Inflammatory macrophage treated with lipopolysaccharide for 4 hours (primary cell): ENCODE measurements at places on chromosomes 12 and 14.

- no peak for DNase-seq
Observed at GRCh38 chr14:34355584-34356263, 106.3 kb downstream of the SPTSSA start.

DNA sequence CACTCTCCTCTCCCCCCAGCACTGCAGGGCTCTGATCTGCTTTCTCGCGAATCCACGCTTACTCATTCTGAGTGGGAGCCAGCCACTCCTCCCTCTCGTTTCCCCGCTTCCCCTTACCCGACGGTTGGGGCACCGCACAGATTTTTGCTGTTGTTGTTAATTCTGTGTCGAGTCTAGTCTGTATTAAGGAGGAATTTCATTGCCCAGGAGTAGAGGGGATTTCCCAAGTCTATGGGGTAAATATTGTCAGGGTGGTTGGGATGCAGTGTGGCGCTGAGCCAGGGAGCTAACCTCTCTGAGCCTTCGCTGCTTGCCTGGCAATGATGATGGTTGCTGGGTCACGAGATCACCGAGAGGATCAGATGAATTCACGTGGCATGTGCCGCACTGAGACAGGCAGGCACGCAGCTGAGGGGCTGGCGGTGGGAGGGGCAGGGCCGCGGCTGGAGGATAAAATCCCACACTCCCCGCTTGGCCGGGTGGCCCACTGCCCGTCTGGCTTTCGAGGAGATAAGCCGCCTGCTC lies 18.5 kb downstream of the NCOR2 start:
- DNase-seq: peak; percentile 94

DNA sequence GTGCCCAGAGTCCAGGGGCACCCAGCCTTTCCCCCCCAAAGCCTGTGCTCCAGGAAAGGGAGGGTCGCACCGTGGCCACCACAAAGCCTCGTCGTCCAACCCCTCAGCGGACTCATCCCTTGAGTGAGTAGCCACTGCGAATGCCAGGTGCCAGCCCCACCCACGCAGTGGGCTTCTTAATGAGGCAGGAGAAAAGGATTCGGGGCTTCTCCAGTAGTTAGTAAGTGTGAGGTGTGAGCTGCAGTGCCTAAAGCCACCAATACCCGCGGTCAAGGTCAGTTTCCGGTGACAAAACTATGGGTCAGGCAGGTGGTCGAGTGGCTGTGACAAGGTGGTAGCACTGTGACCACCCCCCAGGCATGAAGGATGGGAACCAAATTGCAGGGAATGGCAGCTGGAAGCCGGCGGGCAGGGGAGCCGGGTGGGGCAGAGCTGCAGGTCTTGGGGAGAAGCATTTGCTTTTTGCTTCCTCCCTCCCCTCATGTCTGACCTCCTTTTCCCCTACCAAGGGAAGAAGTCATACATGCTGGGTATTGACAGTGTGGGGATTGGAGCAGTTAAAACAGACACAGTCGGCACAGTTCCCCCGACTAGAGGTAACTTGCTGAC lies 8.0 kb downstream of the RAN start:
- DNase-seq: no peak

DNA sequence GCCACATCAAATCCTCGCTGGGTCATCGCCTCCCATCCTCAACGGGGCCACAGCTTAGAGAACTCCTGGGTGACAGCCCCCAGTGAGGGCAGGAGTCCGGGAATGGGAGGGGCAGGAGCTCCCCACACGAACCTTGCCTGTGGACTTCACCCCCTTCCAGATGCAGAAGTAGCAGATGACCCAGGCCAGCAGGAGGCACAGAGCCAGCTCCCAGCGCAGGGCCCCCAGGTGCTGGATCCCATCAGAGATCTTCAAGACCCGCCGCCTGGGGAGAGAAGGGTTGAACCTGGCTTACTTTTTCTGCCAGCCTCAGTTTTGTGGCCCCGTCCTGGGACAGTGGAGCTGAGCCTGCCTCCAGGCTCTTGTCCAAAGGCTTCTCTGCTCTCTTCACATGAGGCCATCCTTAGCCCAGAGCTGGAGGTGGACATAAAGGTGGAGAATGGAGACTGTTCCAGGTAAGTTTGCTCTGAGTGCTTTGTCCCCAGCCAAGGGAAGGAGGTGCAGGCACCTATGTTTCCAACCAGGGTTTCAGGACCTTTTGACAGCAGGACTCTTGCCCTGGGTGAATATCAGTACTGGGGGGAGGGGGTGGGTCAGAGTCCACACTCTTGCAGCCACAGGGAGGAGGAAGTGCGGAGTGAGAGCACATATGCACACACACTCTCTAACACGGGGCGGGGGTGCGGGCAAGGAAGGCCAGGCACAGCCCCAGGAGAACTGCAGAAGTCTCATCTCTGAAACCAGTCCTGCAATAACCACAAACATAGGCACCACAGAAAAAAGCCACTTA lies 23.3 kb upstream of the SLC6A12 start:
- no peak for DNase-seq

GRCh38 chr14:88424573-88424972 lies 39.1 kb downstream of the SPATA7 start:
- DNase-seq: no peak

GRCh38 chr12:25578411-25579143 lies 25.5 kb upstream of the LMNTD1 start:
- no peak for DNase-seq

GRCh38 chr12:87150969-87151662 lies 878.1 kb downstream of the C12orf50 start:
- no peak for DNase-seq

GRCh38 chr12:94563286-94563685 lies 87.1 kb downstream of the TMCC3 start:
- no peak for DNase-seq

- DNase-seq: no peak
Observed at GRCh38 chr12:48193623-48194022, 9.5 kb downstream of the OR10AD1 start.

- no peak for DNase-seq
Observed at GRCh38 chr14:77369285-77369684, 7.6 kb downstream of the TMED8 start.

GRCh38 chr14:54443981-54444380 lies 2.8 kb upstream of the CNIH1 start:
- no peak for DNase-seq

- DNase-seq: no peak
Observed at GRCh38 chr12:57754411-57755193, at the start of gene MARCHF9. Gene MARCHF9, plus strand, starts transcription at chr12:57755103. Its CDS starts 426 bp downstream, at chr12:57755529.

- no peak for DNase-seq
Observed at GRCh38 chr12:49968471-49968870, 4.3 kb upstream of the AQP6 start.
